HT-29 (cell line): ENCODE measurements at places on chromosomes 1 and 21.

- DNase-seq: no peak
Observed at GRCh38 chr1:207754974-207755700, 3.3 kb downstream of the CD46 start.

GRCh38 chr1:66000033-66000637 is 207.4 kb downstream of the PDE4B start:
- DNase-seq: no peak

GRCh38 chr1:220776254-220776653 is 10.5 kb upstream of the MTARC1 start:
- no peak for DNase-seq

DNA sequence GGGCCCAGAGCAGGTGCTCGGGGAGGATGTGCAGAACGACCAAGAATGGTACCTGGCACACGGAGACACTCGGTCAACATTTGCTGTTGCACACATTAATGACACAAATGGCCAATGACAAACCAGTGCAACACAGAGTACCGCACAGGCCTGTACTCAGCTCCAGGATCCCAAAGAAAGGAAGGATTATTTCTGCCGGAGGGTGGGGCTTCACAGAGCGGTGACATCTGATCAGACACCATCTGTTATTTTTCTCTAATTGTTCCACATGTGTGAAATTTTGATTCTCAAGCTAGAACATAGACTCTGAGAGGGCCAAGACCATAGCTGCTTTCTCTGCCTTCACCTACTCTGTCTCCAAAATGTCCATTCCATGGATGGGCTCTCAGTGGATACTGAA is 100.4 kb downstream of the MRPL37 start:
- DNase-seq: no peak

GRCh38 chr1:97340951-97341350 is 579.9 kb downstream of the DPYD start:
- no peak for DNase-seq

DNA sequence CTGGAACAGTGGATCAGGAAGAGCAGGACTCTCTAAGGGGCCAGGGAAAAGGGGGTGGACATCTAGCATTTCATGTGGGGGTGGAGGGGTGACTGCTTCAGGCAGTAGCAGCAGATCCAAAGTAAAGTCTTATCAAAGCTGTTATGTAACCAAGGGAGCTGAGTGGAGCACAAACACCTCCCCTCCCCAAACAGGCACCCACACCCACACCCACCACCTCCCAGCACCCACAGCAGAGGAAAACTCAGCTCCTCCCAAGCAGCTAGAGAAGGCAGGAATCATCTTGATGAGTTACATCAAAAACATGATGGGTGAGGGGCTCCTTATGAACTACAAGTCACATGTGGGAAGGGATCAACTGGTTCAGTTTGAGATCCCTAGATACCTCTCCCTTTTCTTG is 6.0 kb downstream of the DLGAP3 start:
- no peak for DNase-seq

- no peak for DNase-seq
Observed at GRCh38 chr1:177620636-177621190, 349.1 kb downstream of the SEC16B start.

- DNase-seq: no peak
Observed at GRCh38 chr1:23358310-23358875, 11.2 kb downstream of the ZNF436 start.

DNA sequence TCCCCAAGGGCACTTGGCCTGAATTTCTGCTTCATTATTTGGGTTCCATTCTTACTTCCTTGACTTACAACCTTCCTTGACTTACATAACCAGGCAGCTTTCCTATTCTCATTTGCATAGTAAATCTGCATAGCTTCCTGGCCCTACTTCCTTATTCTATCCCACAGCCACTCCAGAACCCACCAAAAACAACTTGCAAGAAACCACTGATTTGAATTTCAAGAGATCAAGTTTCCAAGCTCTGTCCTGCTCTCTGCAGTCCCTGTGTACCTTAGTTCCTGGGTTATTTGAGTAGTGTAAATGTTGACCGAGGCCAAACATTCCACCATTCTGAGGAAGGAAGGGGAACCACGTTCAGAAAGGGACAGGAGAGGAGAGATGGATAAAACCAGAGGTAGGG is 603.3 kb downstream of the PTPRC start:
- no peak for DNase-seq
